ENCODE measurements at places on chromosomes 7 and 10.
A peak's percentile ranks its signal among the peaks of the same experiment; 100 is the strongest.

DNA sequence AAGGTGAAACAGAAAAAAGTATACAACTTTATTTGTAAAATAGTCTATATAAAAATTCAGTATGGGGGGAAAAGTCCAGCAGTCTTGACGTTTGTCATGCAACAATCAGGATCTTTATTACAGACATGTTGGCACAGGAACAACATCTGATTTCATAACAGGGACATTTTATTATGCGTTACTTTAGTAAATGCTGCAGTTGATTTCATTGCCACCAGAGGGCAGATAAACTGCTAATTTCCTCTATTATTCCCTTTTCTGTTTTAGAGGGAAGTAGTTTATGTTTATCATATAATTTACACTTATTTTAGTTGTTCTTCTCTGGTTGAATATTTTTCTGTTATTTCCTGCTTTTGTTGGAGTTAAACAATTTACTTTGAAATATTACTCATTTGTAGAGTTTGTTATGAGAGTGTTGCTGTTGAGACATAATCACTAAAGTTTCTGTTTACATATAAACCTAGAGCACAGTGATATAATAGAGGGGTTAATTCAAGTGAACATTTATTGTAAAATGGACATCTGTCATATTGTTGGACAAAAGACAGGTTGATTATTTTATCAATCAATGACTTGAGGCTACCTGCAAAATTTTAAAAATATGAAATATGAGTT is 3.3 kb downstream of the PLXDC2 start:
- DNase-seq, result peak; percentile 63

DNA sequence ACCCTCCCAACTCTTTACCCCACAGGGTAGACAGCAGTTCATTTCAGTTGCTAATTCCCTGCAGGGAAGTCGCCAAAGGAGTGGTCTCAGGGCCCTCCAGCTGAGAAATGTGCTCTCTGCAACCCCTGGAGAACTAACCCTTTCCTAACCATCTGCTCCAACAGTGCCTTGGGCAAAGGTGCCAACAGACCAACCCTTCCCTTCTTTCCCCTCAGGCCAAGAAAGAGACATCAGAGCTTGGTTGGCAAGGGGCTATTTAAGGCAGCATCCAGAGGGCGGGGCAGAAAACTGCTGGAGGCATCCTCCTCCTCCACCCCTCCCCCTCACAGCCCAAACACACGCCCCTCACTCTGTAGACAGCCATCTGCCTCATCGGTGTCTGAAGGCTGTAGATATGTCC is 1.7 kb downstream of the SORBS1 start:
- no peak for DNase-seq

- DNase-seq, result no peak
These were observed 394.4 kb upstream of the NPVF start for GRCh38 chr7:25622695-25623094.

- no peak for DNase-seq
These were observed 104.7 kb upstream of the RAB11FIP2 start for GRCh38 chr10:118151461-118151860.

DNA sequence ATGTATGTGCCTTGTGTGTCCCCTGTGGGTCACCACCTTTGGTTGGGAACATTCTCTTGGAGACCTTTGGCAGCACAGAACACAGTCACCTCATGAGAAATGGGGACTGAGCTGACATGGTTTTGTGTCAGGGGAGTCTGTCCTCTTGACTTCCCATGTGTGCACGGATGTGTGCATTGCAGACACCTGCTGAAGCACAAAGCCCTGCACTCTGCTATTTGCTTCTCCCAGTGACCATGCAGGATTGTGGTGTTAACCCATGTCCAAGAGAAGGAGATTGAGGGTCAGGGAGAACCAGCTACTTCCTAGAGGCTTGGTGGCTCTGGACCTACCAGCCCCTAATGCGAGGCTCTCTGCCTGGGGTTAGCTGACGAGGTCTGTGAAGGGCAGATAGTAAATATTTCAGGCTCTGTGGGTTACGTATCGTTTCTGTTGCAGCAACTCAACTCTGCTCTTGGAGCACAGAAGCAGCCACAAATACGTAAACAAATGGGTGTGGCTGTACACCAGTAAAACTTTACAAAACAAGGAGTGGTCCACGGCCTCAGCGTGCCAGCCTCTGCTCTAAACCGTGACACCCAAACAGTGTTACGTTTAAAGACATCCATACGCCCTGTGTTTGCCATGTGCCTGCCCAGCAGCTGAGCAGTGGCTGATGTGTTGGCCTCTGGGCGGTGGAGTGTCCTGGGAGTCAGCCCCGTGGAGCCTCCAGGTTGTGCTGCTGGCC is 51.7 kb downstream of the ADCY1 start:
- no peak for DNase-seq

- no peak for DNase-seq
These were observed 25.2 kb downstream of the CDHR3 start for GRCh38 chr7:105988276-105988675.

DNA sequence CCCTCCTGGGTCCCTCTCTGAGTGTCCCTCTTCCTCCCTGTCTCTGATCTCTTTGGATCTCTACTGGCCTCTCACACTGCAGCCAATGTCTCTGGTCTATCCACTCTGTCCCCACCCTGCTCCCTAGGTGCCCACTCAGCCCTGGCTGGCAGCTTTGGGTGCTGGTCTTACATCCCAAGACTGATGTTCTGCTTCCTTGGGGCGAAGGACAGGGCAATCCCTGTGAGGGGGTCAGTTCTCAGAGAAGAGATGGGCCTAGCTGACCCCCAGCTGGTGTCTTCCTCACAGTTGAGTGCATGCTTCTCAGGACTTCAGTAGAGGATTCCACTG is 51.7 kb upstream of the CAMK2B start:
- DNase-seq, result no peak

GRCh38 chr7:7251742-7252141 is 69.4 kb downstream of the C1GALT1 start:
- no peak for DNase-seq

DNA sequence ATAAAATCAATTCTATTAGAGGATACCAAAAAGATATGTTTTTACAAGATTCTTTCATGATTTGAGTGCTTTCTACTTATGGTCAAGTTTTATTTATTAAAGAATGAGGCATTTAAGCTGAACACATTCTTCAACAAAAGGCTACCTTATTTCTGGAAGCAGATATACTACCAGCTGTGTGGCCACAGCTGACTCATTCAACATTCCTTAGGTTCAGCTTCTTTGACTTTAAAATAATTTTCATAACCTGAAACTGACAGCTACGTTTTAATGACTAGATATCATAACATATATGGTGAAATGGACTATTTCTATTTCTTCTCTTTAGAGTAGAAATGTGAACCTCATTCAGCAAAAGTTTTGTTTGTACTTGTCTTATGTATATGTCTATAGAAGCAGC is 414.2 kb upstream of the SEMA3C start:
- DNase-seq, result peak; percentile 86

DNA sequence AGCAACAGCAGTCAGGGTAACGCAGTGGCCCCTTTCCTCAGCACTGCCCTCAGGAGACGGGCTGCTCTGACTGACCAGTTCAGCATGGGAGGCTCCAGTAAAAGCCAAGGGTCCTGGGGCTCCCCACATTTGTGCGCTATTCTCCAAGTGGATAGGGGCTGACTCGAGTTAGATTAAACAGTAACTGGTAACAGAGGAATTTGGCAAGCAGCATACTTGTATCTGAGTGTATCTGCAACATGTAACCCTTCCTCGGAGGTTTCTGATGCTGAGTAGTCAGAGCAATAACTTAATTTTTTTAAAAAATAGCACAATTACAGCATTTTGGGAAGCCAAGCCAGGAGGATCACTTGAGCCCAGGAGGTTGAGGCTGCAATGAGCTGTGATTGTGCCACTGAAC is 22.8 kb downstream of the SORBS1 start:
- DNase-seq, result no peak

Data from LHCN-M2 (cell line).